ENCODE measurements at places on chromosomes 6 and 20. TPM values are rescaled to one million over a fixed set of nuclear protein-coding genes. Genes with fewer than 3 reads are reported as not detected.

The PMEPA1 gene
- 21.9 TPM for total RNA-seq

The SALL4 gene
- 1.7 TPM for total RNA-seq

The LIN28B gene
- total RNA-seq = 0.11 TPM

The DEFB129 gene
- not detected for total RNA-seq
